ENCODE measurements at places on chromosomes 3 and 15.

GRCh38 chr3:164194842-164195241, 883.5 kb downstream of the SI start:
- DNase-seq, result no peak

DNA sequence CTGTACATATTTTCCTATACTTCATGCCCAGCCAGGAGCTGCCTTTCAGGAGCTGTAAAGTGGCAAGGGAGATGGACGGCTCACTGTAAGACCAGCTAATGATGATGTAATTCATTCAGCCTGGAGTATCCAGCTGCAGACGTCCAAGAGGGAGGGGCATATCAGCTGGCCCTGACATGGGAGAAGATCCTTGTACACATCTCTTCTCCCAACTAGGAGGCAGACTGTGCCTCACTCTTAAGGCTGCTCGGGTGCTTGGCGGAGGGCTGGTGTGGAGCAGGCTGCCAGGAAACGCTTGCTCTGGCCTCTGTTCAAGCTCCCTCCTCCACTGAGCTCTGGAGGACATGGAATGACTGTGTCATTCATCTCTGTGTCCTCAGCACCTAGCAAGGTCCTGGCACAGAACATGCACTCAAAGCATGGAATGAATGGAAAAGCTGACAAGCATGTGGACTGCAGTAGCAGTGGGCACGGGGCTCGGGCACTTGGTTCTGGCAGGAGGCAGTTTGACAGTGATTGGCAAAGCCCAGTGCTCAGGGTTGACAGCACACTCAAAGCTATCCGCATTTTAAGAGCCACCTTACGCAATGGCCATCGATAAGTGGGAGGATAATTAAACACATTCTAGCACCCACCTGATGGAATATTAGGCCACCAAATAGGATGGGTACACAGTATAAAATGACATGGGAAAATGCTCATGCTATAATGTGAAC, 72.4 kb downstream of the TBC1D2B start:
- no peak for DNase-seq

DNA sequence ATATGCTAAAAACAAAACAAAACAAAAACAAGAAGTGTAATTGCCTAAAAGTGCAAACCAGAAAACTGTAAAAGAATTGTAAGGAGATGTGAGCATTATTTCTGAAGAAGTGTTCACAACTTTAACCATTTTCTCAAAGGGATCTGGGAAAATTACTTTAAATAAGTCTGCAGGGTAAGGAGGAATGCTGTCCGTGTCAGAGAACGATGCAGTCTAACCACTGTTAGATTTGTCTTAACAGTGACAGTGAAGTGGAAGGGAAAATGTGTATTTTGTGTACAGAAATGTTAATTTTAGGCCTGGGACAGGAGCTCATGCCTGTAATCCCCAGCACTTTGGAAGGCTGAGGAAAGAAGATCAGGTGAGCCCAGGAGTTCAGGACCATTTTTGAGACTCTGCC, 95.7 kb downstream of the DLG1 start:
- DNase-seq, result no peak

GRCh38 chr15:92891533-92892200, 8.5 kb upstream of the CHD2 start:
- no peak for DNase-seq

DNA sequence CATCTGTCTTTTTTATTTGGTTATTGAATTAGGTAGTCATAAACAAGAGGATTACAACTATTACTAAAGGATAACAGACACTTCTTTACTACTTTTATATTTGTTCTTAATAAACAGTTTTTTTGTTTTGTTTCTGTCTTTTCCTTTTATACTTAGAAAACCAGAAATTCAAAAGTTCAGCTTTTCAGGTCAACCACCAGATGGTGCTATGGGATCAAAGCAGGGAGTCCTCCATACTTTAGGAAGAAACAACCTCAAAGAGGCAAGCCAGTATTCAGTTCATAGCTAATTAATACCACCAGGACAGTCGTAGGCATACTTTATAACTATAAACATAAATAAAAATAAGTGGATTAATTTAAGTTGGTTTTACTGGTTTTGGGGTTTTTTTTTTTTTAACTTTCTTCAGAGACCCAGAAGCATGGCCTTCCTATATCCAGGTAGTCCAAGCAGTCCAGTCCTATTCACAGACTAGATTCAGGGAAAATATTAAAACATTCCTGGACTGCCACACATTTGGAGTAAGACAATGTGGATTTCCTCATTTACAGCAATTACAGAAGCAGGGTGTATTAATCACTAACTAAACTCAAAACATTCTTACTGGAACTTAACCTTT, 16.0 kb upstream of the EID1 start:
- DNase-seq, result peak; percentile 58

- DNase-seq, result no peak
Observed at GRCh38 chr3:157282261-157283191, 122.6 kb upstream of the CCNL1 start.

DNA sequence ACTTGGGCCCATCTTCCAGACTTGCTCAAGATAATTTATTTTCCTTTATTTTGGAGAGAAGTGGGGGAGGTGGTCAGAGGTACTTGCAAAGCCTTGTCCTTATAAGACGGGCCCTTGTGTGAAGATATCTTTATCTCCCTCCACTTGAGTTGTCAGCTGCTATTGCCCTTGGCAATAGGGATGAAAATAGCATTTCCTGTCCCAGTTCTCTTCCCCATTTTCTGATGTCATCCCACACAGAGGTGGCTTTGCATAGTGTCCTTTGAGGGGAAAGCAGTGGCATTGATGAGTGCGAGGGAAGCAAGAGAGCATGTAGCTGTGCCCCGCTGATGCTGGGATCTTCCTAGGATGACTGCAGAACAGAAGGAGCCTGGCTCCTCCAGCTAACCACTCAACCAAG, 41.9 kb upstream of the TUBGCP5 start:
- no peak for DNase-seq

GRCh38 chr15:68732451-68732850, 88.2 kb downstream of the ANP32A start:
- no peak for DNase-seq

- no peak for DNase-seq
Observed at GRCh38 chr3:45965653-45966052, 22.4 kb downstream of the CXCR6 start.

GRCh38 chr15:68829068-68829467, 8.4 kb upstream of the ANP32A start:
- peak; percentile 38 for DNase-seq

DNA sequence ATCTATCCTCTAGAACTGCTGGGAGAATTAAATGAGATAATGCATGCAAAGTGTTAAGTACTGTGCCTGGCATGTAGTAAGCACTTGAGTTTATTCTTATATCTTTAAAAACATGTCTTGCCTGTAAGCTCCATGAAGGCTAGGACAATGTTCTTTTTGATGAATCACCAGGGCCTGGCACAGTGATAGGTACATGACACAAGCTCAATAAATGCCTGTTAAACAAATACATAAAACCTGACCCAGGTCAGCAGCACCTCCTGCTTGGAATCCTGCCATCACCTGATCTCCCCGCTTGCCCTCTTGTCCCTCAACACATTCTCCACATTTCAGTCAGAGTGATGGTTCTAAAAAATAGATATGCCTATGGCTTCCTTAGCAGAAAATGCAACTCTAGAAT, 186.8 kb downstream of the CHST2 start:
- DNase-seq, result no peak

All from activated CD4-positive, alpha-beta T cell treated with anti-CD3 and anti-CD28 coated beads for 36 hours (primary cell).